Epithelial cell of alveolus of lung (primary cell): ENCODE measurements at places on chromosomes 3 and 15. TPM values are rescaled to one million over a fixed set of nuclear protein-coding genes. Genes with fewer than 3 reads are reported as not detected.

RBMS3 gene
- 20.3 and 21.4 TPM in 2 replicates for total RNA-seq

UNC13C gene
- not detected in 2 replicates for total RNA-seq

NLGN1 gene
- total RNA-seq = 1.4 and 2.5 TPM in 2 replicates

ACSBG1 gene
- total RNA-seq = not detected in 2 replicates

SERPINI2 gene
- total RNA-seq = not detected in 2 replicates

RASGRF1 gene
- total RNA-seq = not detected in 2 replicates

SENP7 gene
- 4.9 and 7.5 TPM in 2 replicates for total RNA-seq

DHFR2 gene
- total RNA-seq = 2.3 and 9.5 TPM in 2 replicates

TLNRD1 gene
- total RNA-seq = 10.8 and 19.8 TPM in 2 replicates

GOLGA8R gene
- 0.08 and 0.65 TPM in 2 replicates for total RNA-seq

ALDH1A3 gene
- 22.7 and 71.6 TPM in 2 replicates for total RNA-seq

GTF2E1 gene
- 10.8 and 12.0 TPM in 2 replicates for total RNA-seq

TIMMDC1 gene
- total RNA-seq = 47.4 and 51.6 TPM in 2 replicates

HTR3E gene
- not detected in 2 replicates for total RNA-seq

ZIC4 gene
- total RNA-seq = not detected in 2 replicates

GOLGA8G gene
- not detected in 2 replicates for total RNA-seq

SCN5A gene
- total RNA-seq = 0.39 and 0.96 TPM in 2 replicates

LTK gene
- total RNA-seq = 0.13 TPM in 1 of 2 replicates, not detected in the other

CDHR4 gene
- 0.16 TPM in 1 of 2 replicates, not detected in the other for total RNA-seq

OXTR gene
- total RNA-seq = 0.72 and 4.3 TPM in 2 replicates

CYP8B1 gene
- not detected in 2 replicates for total RNA-seq

PLSCR5 gene
- total RNA-seq = not detected in 2 replicates

TGM5 gene
- not detected in 2 replicates for total RNA-seq

MKRN3 gene
- total RNA-seq = 0.08 TPM in 1 of 2 replicates, not detected in the other

CHRFAM7A gene
- 0.56 TPM in 1 of 2 replicates, not detected in the other for total RNA-seq

CNTN4 gene
- 2.3 and 2.4 TPM in 2 replicates for total RNA-seq

SLC2A2 gene
- total RNA-seq = not detected in 2 replicates

GPR156 gene
- total RNA-seq = 0.78 and 1.0 TPM in 2 replicates

TMF1 gene
- total RNA-seq = 18.0 and 33.5 TPM in 2 replicates

ARRDC4 gene
- total RNA-seq = 6.9 and 22.7 TPM in 2 replicates

OR4M2 gene
- not detected in 2 replicates for total RNA-seq

TAGLN3 gene
- 3.2 TPM in 1 of 2 replicates, not detected in the other for total RNA-seq

C3orf18 gene
- total RNA-seq = 7.4 and 11.9 TPM in 2 replicates

RLBP1 gene
- total RNA-seq = not detected in 2 replicates

DNAJA4 gene
- total RNA-seq = 0.88 and 2.2 TPM in 2 replicates

PP2D1 gene
- total RNA-seq = not detected in 2 replicates

GOLGA6B gene
- total RNA-seq = not detected in 2 replicates

PLSCR2 gene
- total RNA-seq = 0.72 TPM in 1 of 2 replicates, not detected in the other

SENP8 gene
- total RNA-seq = 2.3 and 3.2 TPM in 2 replicates
